ENCODE measurements at places on chromosomes 4 and X.

DNA sequence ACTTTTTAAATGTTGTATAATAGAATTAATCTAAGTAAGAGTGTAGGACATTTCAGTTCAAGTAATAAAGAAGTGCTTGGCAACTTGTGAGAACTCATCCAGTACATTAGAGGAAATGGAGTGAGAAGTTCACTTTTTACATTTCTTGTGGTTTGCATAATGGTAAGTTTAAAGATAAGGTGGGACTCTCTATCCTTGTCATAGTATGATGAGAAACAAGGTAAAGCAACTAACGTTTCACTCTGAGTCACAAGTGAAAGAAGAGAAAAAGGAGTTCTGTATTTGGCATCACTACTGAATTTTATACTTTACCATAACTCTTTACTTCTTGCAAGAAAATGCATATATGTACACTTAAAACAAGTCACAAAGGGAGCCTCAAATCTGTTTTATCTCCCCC is 219.4 kb downstream of the SLC4A4 start:
- DNase-seq: no peak

DNA sequence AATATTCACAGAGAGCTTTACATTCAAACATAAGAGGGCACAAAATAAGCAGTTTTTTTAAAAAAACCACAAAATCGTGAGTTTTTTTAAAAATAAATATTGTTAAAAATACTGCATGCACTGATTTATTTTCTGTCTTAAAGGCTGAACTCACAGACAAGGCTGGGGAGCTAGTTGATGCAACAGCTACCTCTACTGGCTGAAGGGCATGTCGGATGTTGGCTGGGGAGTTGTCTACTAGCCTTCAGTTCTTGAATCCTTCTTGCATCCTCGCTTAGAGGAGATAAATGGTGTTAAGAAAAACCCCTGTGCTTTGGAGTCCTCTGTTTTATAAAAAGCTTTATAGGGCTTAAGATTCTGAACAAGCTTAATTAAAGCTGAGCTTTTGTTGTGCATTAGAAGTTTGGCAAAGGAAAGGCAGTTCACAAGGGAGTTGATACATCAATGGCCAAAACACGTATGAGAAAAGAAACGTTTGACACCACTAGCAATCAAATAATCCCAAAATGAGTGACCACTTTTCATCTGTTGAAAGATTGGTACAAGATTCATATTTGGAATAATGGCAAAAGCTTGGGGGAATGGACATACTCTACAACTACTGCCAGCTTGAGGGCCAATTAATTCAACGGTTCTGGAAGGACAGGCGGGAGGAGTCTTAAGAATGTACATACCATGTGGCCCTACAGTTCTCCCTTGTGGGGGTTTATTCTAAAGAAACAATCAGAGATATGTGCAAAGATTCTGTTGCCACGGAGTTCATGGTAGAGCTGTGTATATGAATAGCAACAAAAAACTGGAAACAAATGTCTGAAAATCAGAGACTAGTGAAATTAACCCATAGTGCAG is 94.7 kb downstream of the SEL1L3 start:
- DNase-seq: no peak

- DNase-seq: no peak
Observed at GRCh38 chr4:177228599-177228998, 81.1 kb upstream of the NEIL3 start.

GRCh38 chrX:3476973-3477372 is 130.5 kb upstream of the MXRA5 start:
- no peak for DNase-seq

DNA sequence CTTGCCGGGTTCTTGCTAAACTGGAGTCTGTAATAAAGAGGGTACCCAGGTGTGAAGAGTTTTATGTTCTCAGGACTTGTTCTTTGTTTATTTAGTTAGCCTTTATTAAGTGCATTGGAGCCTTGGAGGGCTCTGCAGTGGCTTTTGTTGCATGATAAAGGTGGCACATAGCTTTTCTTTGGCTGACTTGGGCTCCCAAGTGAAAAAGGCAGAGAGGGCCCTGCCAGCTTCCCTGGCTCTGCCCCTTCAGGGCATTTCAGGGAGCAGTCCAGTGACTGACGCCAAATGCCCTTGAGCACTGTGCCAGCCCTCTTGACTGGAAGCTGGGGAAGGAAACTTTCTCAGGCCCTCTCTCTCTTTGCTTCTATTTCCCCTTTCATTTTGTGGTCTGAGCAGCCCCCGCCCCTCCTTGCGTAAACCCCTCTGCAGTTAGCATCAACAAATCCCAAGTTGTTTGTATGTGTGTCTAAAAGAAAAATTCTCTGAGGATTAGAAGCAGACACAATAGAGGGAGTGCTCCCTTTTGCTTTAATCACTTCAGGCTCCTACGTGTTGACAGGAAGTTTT is 152.2 kb downstream of the NHS start:
- DNase-seq: no peak

GRCh38 chr4:174358410-174358809 is 74.7 kb downstream of the CEP44 start:
- no peak for DNase-seq

DNA sequence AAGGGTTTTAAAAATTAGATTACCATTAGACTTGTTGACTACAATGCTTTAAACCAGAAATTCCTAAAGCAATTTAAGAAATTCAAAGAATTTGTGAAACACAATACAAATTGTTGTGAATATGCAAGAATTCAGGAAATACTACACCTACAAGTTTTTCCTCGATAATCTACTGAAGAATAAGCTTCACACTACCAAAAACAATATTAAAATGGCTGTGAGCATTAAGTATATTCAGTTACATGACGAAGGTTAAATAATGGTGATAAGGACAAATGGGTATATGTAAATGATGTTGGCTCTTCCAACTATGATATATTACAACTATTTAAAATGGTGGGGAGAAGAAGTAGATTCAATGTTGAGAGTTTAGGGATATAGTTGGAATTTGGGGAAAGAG is 111.1 kb upstream of the HTR2C start:
- DNase-seq: no peak
